ENCODE measurements at places on chromosomes 13 and 19.

DNA sequence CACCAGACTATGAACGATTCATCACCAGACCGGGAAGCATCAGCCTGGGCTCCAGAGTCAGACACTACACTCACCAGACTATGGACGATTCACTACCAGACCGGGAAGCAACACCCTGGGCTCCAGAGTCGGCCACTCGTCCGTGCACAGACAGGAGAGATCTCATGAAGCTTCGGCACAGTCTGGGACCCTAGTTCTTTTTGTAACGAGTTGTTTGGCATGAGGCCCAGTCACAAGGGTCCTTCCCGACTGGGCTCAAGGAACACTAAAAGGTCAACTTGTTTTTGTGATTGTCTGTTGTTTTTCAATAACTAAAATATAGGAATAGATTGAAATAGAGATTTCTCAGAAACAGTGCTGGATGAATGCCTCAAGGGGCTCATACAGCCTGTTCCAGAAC, 1141.6 kb upstream of the MIR17HG start:
- no peak for DNase-seq

DNA sequence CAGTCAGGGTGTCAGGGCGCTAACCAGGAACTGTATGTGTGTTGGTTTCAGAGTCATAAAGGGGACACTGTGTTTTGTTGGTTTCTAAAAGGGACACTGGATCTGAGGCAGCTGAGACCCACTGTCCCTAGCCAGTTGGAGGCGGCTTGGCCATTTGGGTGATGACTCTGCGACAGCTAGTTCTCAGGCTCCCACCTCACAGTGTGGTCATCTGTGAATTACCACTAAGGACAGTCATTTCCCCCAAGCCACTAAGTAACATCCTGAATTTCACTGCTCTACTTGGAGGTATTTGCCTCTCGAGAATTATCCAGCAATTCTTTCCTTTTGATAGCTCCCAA, 51.5 kb downstream of the EPS15L1 start:
- no peak for DNase-seq

GRCh38 chr19:50983625-50984292, at the start of gene KLK7:
Gene KLK7, minus strand, starts transcription at chr19:50983917. Its CDS starts 1,518 bp downstream, at chr19:50982399.
- DNase-seq, result no peak

DNA sequence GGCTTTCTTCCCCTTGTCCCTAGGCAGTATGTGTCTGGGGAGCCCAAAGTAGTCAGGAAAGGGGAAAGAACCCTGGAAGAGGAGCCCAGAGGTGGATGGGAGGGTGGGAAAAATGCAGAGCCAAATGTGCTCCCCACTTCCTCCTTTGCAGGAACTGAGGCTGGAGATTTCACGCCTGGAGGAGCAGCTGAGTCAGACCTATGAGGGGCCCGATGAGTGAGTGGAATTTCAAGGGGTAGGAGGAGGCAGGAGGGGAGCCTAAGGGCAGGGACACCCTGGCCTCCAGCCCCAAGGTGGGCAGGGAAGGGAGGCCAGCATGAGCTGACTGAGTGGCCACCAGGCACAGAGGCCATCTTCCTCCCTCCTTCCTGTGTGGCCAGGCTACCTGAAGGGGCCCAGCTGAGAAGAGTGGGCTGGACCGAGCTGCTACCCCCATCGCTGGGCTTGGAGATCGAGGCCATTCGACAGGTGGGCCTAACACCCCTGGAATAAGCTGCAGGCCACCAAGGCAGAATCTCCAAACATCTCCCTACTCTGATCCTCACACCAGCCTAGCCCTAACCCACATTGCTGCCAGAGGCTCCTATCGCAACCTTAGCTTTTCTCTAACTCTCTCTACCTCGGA, 14.3 kb downstream of the PTH2 start:
- DNase-seq, result no peak

DNA sequence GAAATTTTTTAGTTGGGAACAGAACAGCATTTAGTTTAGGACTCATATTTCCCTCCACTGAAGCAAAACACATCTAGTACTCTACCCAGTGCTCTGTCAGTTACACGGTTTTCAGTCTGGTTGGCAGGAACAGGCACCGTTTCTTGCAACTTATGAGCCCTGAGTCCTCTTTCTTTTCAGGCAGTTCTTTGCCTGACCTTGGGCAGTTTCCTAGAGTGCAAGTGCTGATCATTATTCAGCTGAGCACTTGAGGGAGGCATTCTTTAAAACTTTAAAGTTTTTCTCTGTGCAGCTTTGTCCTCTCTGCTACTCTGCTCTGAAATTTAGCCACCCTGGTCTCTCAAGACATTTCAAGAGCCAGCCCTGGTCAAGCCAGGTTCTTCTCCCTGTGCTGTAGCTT, 96.1 kb downstream of the MYO16 start:
- no peak for DNase-seq

GRCh38 chr19:18759304-18759994, 31.7 kb downstream of the COMP start:
- DNase-seq, result no peak

DNA sequence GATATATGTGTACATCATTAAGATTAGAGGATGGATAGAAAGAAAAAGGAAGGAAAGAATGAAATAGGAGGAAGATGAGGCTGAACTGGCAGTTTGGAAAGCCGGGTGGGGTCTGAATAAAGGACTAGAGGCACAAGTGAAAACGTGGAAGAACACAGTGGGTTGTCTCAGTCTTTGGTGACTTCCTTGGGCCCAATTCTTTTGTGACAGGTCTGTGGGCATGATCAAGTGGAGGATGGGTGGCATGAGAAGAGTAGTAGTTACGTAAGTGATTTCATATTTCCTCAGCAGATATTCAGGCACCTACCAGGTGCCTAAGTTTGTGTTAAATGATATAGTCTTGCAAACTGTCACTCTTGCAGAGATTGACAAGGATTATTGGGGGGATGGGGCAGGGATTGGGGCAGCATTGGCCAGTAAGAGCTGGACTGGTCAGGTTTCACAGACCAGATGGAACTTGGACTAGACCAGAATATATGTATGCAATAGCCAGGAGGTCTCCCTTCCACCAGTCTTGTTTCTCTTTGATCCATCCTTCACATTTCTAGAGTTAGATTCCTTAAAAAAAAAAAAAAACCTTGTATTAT, 2.7 kb downstream of the TPP2 start:
- no peak for DNase-seq
